ENCODE measurements at places on chromosomes 3 and 15.

DNA sequence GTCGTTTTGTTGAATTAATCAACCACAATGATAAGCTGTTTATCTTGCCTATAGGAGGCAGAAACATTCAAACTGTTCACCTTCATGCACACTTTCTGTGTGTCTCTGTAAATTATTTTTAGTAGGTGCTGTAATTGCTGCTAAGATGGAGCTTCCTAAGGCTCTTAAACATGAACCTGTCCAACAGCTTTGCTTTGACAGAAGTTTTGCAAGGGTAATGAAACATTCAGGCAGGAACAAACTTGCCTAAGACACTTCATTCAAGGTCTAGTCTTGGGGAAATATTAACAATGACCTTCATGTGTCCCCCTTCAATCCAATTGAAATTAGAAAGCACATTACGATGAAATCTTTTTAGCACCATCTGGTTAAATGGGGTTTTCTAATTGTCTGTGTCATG lies 156.1 kb downstream of the DIPK2A start:
- DNase-seq, result no peak

GRCh38 chr15:72198356-72199204 lies 993 bp upstream of the GRAMD2A start:
- DNase-seq, result no peak

GRCh38 chr3:80734483-80734882 lies 966.7 kb upstream of the ROBO1 start:
- DNase-seq, result no peak

DNA sequence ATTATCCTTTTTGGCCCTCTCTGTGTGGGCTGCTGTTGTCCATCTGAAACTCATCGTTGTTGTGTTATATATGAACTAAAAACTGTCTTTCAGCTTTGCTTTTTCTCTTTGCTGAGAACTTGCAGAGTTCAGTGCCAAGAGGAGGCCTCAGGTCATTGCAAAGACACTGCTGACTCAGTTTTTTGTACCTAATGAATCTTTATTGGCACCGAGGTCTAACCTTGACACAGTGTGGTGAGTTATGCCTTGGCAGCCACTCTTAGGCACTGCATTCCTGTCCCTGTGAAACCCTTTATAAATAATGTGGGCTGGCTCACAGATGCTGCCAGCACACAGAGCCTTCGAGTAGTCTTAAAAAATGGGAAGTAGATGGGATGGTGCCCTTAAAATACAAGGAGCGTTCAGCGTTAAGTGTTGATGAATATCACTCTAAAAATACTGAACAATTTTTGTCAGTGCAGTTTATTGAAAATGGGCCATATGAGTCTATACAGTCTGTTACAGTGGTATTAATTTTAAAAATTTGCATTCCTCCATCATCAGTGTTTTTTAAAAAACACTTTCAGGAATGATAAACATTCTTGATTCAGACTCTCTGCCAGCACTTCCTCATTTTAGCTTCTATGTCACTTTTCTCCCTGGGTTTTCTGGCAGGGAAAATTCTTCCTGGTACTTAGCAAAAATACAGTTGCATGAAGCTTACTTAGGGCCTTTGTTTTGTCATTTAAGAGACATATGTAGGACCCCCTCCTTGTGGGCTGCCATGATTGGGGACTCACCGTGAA lies 234.1 kb downstream of the CACNA2D3 start:
- DNase-seq, result no peak

- no peak for DNase-seq
Measured at GRCh38 chr3:114527036-114527644, 233.3 kb downstream of the TIGIT start.

DNA sequence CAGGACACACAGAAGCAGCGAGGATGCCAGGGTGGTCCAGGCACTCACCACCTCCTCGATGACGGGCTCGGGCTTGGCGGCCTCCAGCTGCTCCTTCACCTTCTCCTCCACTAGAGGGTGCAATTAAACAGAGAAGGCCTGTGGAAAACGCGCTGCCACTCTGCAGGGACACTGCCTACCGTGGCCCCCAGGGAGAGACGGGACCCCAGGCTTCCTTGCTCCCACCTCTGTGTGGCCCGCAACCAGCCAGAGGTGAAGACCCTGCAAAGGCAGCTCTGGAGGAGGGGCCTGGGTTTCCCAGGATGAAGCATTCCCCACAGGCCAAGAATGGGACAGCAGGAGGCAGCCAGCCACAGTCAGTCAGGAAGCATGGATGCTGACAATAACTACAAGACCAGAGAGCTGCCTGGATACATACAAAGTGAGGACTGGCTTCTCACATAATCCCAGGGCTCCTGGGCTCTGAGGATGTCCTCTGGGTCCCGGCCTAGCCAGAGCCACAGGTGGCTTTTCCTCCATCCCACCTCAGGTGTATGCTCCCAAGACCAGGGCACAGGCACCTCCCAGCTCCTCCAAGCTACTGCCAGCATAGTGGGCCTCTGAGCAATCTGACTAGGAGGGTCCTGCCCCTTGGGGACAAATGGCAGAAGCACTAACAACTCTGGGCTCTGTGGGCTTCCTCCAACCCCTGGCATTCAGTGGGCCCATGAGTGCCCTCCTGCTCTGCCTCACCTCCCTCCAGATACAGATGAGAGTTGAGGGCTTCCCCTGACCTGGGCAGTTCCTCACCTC lies 46.2 kb downstream of the PTH1R start:
- DNase-seq, result peak; percentile 85

DNA sequence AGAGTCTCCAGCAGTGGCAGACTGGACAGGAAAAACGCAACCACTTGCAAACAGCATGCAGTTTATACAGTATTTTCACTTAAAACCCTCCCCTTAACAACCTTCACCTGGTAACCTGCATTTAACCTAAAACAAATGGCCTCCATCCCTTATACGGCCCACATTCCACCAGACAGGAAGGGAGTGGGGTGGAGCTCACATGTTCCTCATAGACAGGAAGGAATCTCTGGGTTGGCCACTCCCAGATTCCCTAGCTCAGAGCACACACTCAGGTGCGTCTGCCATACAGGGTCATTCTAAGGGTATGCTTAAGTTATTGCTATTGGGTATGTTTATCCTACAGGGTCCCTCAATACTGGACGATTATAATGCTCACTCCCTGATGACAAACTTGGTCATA lies 16.8 kb upstream of the ABHD2 start:
- no peak for DNase-seq

DNA sequence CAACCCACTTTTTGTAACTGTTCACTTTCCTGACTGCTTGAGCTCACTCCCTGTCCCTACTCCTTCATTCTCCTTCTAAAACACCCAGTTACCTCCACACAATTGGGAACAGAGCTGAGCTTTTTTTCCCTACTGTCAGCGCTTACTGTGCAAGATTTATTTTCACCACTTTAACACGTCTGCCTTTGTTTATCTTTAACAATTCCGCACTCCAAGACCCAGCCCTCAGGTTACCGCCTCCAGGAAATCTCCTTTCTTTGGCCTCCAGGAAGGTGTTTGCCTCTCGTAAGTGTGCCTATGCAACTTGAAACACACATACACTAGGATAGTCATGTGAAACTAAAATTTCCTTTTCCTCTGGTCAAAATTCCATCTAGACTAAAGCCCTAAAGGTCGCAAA lies 271.9 kb upstream of the TPRG1 start:
- no peak for DNase-seq

DNA sequence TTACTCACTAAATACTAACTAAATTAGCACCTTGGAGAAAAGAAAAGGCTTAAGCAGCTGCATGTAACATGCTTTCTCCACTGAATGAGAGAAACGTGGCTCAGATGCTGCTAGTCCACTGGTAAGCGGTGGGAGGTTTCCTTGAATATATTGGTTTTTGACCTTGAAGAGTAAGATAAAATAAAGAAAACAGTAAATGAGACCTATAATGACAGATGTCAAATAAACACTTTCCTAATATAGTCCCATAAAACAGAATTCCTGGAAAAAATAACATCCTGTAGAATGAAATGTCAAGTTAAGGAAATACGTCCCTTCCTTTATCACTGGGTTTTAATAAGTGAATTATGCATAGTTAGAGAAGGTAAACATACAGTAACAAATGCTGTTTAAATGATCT lies 215.0 kb downstream of the DPH6 start:
- no peak for DNase-seq

DNA sequence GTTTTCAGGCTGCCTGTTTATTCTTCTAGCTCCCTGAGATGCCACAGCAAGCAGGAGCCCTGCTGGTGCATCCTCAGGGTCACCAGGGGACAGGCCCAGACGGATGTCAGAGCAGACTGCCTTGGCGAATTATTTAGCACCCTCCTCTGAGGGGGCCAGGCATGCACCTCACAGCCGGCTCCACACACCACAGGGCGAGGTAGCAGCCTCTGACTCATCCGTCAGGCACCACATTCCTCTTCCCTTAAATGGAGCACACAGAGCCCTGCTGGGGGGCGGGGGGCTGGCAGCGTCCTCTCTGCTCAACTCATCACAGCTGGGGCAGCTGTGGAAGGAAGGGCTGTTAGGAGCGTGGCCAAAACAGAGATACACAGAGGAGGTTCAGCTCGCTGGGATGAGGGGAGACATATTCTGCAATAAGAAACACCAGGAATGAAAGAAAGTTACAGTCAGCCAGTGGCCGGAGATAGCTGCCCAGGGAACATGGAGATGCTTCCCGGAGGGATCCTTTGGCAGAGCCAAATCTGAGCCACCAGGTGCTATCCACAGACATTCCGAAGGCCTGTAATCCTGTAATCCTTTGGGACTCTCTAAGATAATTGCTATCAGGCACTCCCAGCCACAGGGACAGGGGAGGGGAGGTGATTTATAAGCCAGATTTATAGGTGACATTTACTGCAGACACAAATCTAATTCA lies 13.9 kb upstream of the PRICKLE2 start:
- no peak for DNase-seq

DNA sequence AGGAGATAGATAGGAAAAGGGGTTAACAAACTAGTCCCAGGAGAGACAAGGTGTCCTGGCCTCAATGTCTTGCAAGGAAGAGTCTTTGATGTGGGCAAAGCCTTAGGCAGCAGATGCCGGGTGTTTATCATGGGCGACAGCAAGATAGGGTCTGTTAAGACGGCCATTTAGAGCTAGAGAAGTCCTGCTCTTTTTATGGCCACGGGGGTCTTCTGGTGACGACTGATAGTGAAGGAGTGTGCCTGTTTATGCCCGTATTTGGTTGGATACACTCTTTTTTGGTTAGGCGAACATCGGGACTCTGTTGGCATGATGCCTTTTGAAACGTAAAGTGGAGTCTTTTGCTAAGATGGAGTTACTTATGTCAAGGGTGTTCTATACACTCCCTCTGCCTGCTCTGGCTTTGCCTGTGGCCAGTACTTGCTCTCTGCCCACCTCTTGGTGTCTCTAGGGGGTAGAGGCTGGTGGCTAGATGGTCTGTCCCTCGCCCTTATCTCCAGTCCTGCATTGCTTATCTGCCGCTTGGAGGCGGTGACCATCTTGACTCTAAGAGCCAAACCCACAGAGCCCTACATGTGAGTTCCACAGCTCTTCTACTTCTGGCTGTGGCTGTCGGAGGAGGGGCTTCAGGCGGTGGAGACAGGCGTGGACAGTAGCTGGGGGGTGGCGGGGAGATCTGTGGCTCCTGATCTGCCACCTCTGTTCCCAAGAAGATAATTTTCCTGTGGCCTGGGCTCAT lies 55.8 kb upstream of the ZBTB38 start:
- DNase-seq, result no peak

- DNase-seq, result no peak
Measured at GRCh38 chr3:183485093-183485492, 56.7 kb upstream of the MCF2L2 start.

GRCh38 chr15:99732124-99732750 lies 1.0 kb downstream of the LYSMD4 start:
- DNase-seq, result no peak

- DNase-seq, result no peak
Measured at GRCh38 chr3:119350114-119350513, 55.9 kb downstream of the ARHGAP31 start.

DNA sequence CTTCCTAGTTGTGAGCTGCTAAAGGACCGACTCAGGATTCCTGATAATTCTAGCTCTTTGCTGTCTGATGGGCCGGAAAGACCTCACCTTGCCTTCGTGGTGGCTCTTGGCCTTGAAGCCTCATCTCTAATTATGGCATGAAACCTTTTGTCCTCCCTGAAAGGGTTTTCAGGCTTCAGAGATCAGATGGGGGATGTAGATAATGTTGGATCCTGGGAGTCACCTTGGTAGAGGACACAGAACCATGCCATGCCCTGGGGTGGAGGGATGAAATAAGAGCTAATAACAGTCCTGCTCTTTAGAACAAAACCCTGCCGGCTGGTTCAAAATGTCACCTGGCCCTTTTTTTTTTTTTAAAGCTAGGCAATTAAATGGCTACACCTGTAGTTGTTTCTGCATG lies 50.8 kb upstream of the SYN2 start:
- DNase-seq, result no peak

GRCh38 chr15:24940236-24940635 lies 14.6 kb upstream of the SNRPN start:
- no peak for DNase-seq

DNA sequence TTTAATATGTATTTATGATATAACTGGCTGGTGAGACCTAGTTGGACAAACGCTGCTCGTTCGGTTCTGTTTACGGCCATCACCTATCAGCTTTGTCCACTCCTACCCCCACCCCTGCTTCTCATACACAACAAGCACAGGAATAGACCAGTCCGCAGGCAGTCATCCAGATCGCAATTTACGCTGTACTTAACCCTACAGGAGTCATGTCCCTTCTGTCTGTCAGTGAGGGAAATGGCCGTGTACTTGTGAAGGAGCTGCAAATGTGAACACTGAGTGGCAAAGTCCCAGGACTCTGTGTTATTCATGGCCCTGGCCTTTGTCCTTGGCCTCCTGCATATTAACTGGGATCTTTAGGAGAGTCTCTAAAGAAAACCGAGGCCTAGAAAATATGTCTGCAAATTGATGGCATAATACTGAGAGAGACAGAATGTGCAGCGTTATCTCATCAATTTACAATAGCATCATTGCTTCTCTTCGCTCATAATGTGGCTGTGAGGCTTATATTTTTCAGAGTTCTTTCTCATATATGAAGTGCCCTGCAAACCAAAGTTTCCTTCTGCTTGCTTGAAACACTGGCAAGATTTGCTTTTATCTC lies 7.2 kb upstream of the ABHD10 start:
- DNase-seq, result no peak

DNA sequence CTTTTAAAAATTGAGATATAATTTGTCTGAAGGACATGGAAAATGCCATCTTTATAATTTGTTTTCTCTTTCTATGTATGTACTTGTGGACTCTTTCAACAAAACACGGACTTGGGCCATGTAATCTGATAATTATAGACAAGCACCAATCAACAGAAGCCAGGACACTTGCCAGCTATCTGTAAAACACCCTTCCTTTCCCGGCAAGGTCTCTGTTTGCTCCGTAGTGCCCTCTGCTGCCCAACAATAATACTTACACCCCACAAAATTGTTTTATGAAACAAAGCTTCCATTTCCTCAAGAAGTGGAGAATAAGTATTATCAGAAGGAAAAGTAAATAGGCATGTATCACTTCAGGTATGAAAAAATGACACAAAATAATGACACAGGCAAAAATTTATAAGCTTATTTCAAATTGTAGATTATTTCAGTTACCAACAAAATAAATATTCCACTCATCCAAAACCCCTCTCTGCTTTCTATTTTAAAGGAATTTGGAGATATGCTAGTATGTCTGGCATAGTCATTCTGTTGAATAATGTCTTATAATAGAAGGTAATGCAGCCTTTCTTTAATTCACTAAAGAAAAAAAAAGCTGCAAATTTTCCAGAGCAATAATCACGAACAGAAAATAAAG lies 32.8 kb downstream of the MYH15 start:
- DNase-seq, result no peak
